Mucosa of descending colon (tissue), 3 donors: ENCODE measurements at places on chromosomes 3 and 15. TPM values are rescaled to one million over a fixed set of nuclear protein-coding genes. Genes with fewer than 3 reads are reported as not detected.

The MAP1A gene
- total RNA-seq, result 7.9 TPM

The HES1 gene
- 60.9 TPM for total RNA-seq

The CACNA2D3 gene
- 0.55 TPM for total RNA-seq

The TRIM42 gene
- total RNA-seq, result not detected

The C3orf52 gene
- total RNA-seq, result 49.9 TPM

The TNFAIP8L3 gene
- 11.2 TPM for total RNA-seq

The ADAMTSL3 gene
- 52.1 TPM for total RNA-seq

The SPESP1 gene
- total RNA-seq, result 1.3 TPM

The PRTG gene
- total RNA-seq, result 0.41 TPM

The TPRG1 gene
- 1.4 TPM for total RNA-seq

The CAND2 gene
- total RNA-seq, result 1.4 TPM

GRCh38 chr15:87753539-87753938 is 503.0 kb downstream of the NTRK3 start:
- no peak for DNase-seq

DNA sequence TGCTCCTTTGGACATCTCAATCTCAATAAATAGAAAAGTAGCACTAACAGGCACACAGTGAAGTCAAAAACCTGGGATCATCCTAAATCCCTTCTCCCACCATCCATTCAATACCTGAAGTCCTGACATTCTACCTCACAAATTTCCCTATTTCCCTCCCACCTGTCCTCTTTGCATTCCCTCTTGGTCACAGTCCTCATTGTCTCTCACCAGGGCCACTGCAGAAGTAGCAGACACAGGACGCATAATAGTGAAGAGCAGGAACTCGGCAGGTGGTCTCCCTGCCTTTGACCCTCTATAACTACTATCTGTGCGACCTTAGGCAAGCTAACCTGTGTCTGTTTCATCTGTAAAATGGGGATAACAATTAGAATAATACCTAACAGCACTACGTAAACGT is 2.3 kb downstream of the THOC7 start:
- DNase-seq, result no peak

GRCh38 chr3:155398046-155398445 is 104.6 kb upstream of the STRIT1 start:
- no peak for DNase-seq

DNA sequence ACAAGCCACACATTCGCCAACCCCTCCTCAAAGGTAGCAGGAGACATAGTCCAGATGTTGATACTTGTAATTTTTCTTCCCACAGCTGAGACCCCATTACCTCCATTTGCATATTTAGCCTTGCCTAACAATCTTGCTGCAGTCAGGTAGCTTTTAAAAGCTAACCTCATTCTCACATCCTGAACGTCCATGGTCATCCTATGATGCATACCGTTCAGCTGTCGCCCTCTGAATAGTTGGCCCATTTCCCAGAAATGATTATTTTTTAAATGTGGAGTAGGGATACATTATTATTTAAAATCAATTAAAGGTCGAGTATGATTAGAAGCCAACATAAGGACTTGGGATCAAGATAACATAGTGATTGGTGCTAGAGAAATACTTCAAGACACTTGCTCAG is 165.0 kb downstream of the MEX3B start:
- no peak for DNase-seq

DNA sequence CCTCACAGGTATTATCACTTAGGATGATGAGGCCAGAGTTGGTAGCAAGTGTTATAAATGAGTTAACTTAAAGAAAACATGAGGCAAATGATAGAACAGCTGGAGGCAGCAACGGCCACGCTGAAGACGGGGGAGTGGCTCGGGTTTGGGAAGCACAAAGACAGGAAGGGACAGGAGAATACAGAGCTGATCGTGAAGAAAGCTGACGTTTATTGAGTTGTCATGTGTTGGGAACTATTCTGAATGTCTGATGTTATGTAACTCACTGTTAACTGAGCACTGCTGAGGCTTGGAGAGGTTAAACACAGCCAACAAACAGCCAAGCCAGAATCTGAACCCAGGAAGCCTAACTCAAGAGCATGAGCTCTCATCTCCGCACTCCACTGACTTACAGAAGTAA is 42.3 kb downstream of the FGD5 start:
- no peak for DNase-seq

GRCh38 chr15:75153565-75154276 is 48.0 kb upstream of the C15orf39 start:
- DNase-seq, result no peak

- no peak for DNase-seq
Observed at GRCh38 chr3:72266016-72266370, 481.0 kb upstream of the PROK2 start.

- DNase-seq, result no peak
Observed at GRCh38 chr15:85870216-85871014, 75.7 kb upstream of the KLHL25 start.

DNA sequence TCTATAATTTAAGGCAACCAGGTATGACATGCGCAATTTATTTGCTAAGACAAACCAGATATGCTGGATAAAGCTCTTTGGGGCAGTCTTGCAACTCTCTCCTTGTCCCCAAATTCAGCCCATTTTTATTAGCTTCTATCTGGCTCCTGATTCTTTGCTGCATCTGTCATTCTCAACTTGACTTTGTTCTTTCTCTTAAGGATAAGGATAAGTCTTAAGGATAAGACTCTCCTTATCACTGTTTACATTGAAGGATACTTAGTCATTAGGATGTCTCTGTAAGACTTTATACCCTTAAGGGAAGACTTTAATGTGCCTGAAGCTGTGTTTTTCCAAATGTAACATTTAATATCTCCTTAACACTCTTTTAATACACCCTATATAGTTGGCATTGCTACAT is 49.2 kb downstream of the ALCAM start:
- no peak for DNase-seq

- DNase-seq, result peak; percentile 78
Observed at GRCh38 chr3:50171540-50172301, 16.6 kb downstream of the SEMA3F start.

- DNase-seq, result no peak
Observed at GRCh38 chr3:35871009-35871408, 231.7 kb downstream of the ARPP21 start.

DNA sequence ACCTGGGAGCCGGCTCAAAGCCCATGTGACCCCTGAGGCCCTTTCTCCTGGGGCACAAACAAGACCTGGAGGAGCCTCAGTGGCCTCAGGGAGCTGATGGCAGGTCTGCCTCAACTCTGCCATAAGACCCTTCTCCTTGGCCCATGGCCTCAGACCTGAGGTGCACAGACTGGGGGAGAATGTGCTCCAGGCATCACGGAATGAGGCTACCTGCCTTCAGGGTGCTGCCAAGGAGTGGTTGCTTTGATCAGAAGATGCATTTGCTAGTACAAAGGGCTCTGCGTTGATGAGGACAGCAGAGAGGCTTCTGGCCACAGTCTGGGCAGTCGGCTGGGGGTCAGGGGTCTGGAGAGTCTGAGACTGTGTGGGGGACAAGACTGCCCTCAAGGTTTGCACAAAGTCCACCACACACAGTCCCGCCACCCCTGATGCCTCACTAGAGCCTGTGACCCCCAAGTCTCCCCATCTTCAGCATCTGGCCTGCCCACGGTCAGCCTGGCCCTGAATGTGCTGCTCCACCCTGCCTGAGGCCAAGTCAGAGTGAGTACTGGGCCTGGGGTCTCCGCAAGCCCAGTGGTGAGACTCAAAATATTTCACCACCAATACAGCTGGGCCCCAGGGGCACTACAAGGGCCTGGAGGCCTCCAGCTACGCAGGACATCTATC is 26.6 kb downstream of the ALDH1L1 start:
- peak; percentile 26 for DNase-seq

DNA sequence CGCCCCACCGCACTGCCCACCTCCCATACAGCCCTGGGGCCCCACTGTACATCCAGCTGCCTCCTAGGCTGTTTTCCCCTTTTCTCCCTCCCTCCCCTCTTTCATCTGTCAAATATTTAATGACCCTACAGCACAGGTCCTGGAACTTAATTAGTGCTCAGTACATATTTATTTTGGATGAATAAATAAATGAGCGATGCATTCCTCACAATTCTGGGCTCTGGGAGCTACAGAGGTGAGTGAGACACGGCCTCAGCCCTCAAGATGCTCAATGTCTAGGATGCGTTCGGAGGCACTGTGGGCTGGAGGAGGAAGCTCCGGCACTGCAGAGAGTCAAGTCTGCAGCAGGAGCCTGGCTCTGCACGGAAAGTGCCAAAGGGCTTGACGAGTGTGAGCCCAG is 175.0 kb downstream of the FAM43A start:
- no peak for DNase-seq

GRCh38 chr3:111738238-111738637 is 120.8 kb upstream of the PHLDB2 start:
- DNase-seq, result no peak

DNA sequence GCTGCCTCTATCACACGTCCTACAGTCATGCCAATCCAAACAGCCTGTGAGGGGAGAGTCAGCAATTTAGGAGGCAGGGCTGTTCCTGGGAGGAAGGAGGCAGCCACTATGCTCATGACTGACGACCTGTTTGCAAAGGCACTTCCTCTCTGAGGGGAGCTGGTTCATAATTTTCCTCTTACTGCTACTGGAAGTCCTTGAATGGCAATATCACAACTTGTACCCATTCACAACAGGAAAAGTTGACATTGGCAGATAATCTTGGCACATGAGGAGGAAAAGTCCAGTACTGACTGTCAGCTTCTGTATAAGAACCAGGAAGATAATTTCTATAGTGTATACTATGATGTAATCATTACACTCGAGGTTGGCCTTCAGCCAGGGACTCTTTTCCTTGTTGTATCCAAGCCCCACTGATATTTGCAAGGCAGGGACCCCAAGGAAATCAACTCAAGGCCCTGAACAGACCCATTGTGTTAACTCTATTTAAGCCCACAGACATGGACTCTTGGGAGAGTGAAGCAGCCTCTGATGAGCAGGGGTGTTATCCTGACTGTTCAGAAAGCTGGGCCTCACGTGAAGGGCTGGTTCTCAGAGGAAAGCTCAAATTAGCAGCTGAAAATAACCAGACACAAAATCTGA is 267.3 kb upstream of the ADAMTS9 start:
- peak; percentile 28 for DNase-seq

GRCh38 chr3:16024548-16024947 is 149.9 kb upstream of the GALNT15 start:
- DNase-seq, result no peak

DNA sequence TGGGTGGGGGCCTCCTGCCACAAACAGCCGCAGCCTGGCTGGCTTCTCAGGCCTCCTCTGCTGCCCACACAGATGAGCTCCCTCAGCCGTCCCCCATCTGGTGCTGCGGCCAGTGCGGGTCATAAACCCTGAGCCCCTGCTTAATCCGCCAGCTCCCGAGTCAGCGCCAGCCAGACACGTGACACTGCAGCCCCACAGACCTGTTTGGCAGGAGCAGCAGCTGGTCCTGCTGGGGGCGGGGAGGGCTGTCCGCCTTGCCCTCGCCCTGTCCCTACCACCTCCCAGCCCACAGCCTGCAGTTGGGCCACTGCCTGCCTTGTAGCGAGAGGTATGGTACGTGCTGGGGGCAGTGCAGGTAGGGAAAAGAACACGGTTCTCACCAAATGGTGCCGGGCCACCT is 86.2 kb downstream of the IQSEC1 start:
- DNase-seq, result no peak

GRCh38 chr3:177665122-177665808 is 468.0 kb upstream of the TBL1XR1 start:
- DNase-seq, result no peak

GRCh38 chr15:48366584-48367312 is 35.5 kb downstream of the DUT start:
- no peak for DNase-seq

GRCh38 chr3:157231071-157231470 is 71.1 kb upstream of the CCNL1 start:
- no peak for DNase-seq

DNA sequence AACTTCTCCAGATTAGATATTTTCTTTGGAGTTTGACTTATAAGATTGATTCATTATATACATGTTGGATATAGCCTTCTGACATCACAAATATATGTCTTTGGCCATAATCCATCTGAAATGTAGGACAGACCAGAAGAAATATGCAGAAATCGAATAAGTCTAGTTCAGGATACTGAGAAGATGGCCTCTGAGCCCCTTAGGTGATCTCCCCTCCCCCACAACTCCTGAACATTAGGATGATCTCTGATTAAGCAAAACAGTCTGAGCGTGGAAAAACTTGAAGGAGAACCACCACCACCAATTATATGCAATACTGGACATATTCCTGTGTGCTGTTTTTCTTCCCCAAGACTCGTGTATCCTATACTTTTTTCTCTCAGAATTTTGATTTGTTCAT is 3.2 kb downstream of the SETD5 start:
- DNase-seq, result no peak

DNA sequence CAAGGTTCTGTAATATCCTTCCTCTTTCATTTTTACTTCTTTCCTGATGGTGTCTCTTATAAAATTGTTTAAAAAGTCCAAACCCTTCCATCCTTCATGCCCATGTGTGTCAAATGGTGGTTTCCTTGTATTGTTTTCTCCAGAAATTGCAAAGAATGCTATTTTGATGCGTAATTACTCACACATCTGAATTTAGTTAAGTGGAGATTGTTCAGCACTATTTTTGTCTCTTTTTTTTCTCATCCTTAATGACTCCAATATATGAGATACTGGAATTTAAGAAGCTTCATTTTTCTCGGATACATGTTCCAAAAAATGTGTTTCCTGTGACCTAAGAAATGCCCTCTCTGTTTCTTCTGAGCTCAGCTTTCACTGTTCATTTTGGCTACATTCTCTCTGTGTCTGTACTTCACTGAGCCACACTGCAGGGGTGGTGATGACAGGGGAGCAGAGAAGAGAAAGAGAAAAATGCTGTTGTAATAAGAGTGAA is 799.8 kb downstream of the DIPK2A start:
- no peak for DNase-seq

GRCh38 chr15:88841236-88841635 is 38.0 kb downstream of the ACAN start:
- no peak for DNase-seq

GRCh38 chr3:129182390-129183185 is 1.1 kb downstream of the CNBP start:
- no peak for DNase-seq

DNA sequence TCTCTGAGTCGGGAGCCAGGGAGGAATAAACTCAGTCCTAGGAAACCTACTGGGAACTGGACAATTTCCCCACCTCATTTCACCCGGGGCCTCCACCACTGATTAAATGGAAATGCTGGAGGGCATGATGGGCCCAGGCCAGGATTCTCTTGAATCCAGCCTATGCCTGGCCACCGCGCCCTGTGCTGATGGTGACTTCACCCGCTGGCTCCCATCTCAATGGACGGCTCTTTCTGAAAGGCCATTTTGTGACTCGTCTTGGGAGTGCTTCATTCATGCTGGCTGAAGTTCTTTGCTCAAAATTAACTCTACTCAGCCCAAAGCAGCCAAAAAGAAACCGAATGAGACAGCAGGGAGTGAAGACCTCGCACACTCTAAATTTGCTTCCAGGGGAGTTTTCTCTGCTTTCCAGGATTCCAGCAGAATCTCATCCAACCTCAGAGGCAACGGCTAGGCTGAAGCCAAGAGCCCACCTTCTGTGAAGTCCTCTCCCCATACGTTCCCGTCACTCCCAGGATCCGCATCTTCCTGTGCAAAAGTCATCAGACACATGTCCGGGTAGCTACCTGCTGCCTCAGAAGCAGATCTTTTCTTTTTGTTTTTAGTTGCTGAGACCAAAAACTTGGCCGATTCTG is 266.0 kb upstream of the ICE2 start:
- DNase-seq, result no peak

GRCh38 chr3:185164428-185165217 is 11.8 kb upstream of the C3orf70 start:
- DNase-seq, result no peak

GRCh38 chr3:45762647-45763302 is 33.6 kb downstream of the SLC6A20 start:
- DNase-seq, result no peak
